Tracheal epithelial cell (primary cell): ENCODE measurements at places on chromosomes 12 and 14. TPM values are rescaled to one million over a fixed set of nuclear protein-coding genes. Genes with fewer than 3 reads are reported as not detected.

The RBP5 gene
- not detected in 2 replicates for total RNA-seq

The USP44 gene
- 0.21 and 0.96 TPM in 2 replicates for total RNA-seq

The BCAT1 gene
- total RNA-seq, result 13.2 and 17.6 TPM in 2 replicates

The ANO4 gene
- total RNA-seq, result 0.43 and 1.9 TPM in 2 replicates

The CRIP1 gene
- total RNA-seq, result 0.48 TPM in 1 of 2 replicates, not detected in the other

The CLEC1B gene
- total RNA-seq, result not detected in 2 replicates

The SHMT2 gene
- 306 and 389 TPM in 2 replicates for total RNA-seq

The GNB3 gene
- total RNA-seq, result 0.24 TPM in 1 of 2 replicates, not detected in the other

The OR4E2 gene
- not detected in 2 replicates for total RNA-seq

The ALDH6A1 gene
- total RNA-seq, result 12.8 and 23.4 TPM in 2 replicates

The P2RX2 gene
- not detected in 2 replicates for total RNA-seq

The SOS2 gene
- 21.7 and 22.2 TPM in 2 replicates for total RNA-seq

The ABCC9 gene
- total RNA-seq, result 0.24 and 0.64 TPM in 2 replicates

The SELPLG gene
- 0.24 TPM in 1 of 2 replicates, not detected in the other for total RNA-seq

The MUCL1 gene
- total RNA-seq, result not detected in 2 replicates

The CLEC9A gene
- total RNA-seq, result not detected in 2 replicates

The GUCY2C gene
- total RNA-seq, result not detected in 2 replicates

The SERPINA10 gene
- not detected in 2 replicates for total RNA-seq

The LPAR5 gene
- 2.3 and 3.9 TPM in 2 replicates for total RNA-seq

The HRK gene
- under 0.01 TPM in 1 of 2 replicates, not detected in the other for total RNA-seq

The KRT1 gene
- not detected in 2 replicates for total RNA-seq

The MSI1 gene
- total RNA-seq, result not detected in 2 replicates
